ENCODE measurements at places on chromosomes 3 and 15.

GRCh38 chr3:195114786-195115599 lies 156.0 kb downstream of the XXYLT1 start:
- no peak for DNase-seq

DNA sequence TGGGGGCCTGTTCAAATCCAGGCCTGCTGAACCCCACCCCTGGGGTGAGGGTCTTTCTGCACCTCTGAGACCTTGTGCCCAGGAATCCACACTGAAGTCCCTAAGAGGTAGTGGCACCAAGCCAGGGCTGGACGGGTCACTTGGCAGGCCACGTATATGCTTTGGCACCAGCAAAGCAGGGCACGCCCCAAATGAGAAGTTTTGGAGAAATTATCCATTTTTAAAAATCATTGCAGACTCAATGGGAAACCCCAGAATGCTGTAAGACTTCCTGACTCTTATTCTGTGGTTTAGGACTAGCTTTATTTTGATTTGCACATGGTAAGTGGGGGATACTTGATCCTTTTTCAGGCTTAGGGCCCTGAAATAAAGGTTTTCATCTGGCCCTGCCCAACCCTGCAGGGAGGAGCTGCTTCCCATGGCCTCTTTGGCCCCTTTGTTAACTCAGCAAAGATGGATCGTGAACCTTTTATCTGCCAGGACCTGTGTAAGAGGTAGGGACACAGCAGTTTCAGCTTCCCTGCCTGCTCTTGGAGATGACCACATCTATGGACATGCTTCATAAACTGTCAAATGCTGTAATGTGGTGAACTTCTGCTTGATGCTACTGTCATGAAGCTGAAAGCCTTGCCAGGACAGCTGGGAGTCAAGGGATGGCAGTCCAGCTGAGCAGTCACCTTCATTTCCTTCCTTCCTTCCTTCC lies 88.0 kb downstream of the HMG20A start:
- DNase-seq: no peak

- DNase-seq: no peak
Measured at GRCh38 chr3:11331101-11331500, 58.9 kb downstream of the ATG7 start.

DNA sequence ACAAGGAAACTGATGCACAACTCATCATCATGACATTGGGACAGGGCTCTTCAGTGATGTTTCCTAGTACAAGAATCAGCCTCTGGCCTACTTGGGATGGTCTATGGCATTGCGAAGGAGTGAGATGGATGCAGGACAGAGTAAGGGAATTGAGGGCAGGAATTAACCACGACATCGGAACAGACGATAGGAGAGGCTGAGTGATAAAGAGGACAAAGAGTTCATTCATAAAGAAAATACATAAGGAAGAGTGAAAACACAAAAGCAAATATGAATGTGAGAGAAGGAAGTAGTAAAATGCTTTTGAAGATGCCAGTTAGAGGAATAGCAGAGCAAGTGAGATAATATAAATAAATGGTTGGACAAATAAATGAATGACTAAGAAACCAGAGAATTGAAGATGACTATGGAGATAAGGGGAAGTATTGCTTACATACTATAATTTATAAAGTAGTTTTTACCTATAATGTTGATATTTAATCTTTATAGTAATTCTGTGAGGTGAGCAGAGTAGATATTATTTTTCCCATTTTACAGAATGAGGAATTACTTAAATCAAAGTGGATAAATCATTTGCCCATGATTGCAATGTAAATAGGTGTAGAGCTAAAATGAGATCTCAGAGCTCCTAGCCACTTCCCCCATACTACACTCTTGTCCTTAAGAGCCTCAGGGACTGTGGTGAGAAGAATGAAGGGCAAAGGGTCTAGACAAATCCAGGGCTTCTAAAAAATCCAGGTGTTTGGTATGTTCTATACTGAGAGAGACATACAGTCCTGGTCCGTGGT lies 203.3 kb downstream of the DTWD1 start:
- DNase-seq: no peak

- no peak for DNase-seq
Measured at GRCh38 chr3:71088019-71088708, 495.4 kb downstream of the FOXP1 start.

DNA sequence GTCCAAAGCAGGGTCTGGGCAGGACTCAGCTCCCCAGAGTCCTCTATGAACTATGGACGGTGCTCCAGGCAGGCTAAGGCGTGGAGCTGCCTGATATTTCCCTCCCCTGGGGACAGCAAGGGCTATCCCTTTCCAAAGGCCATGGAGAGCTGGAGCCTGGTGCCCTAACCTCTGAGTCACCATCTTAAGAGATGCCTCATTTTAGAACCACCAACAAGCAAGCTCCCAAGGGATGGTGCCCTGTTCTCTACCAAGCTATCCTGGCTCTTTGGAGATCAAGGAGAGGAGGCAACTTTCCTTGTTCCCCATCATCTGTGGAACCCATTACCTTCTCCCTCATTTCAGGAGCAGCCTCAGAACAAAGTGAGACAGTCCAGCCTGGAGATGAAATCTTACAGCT lies 15.7 kb downstream of the STARD5 start:
- DNase-seq: no peak

DNA sequence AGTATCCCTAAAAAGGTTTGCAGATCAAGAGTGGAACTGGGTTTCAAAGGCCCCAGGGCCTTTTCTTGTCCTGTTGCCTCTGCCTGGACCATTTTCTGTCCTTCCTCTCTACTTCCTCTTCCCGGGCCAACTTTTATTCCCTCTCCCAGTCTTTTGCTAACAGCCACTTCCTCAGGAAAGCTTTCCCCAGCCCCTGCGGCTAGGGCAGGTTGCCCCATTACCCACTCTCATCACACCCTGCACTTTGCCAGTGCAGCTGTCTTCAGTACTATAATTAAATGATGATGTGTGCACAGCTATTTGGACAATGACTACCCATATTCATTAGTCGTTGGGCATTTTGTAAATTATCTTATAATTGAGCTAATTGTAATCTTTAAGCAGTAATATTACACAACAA lies 150.5 kb upstream of the THBS1 start:
- no peak for DNase-seq

DNA sequence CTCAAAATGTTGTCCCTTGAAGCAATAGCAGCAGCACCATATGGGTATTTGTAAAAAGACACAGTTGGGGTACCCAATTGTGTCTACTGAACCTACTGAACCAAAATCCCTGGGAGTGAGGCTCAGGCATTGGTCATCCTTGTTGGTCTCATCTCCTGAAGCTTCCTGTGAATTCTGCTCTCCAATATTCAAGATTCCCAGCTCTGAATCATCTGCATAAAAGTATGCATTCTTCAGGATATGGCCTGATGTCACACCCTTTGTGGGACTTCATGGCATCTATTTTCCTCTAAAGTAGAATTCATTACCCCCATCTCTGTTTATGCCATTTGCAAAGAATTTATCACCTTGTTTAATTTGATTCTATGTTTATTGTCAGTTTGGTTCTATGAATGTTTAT lies 13.3 kb upstream of the PTX3 start:
- no peak for DNase-seq

DNA sequence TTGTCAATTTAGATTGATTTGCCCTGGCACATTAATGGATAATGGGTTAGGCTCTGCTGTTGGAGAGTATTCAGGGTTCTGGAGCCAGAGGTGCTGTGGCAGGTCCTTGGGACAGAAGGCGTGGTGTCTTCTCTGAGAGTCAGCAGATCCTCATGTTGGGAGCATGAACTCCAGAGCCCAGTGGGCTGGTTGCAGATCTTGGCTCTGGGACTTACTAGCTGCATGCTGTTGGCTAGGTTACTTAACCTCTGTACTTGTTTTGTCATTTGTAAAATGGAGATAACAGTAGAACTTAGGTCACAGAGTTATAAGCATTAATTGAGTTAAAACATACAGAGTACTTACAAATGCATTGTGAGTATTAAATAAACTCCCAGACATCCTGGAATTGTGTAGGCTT lies 77.6 kb downstream of the CCK start:
- no peak for DNase-seq

- peak; percentile 84 for DNase-seq
Measured at GRCh38 chr3:12750658-12751071, 8.4 kb downstream of the TMEM40 start.

GRCh38 chr15:47460795-47461573 lies 256.3 kb upstream of the SEMA6D start:
- DNase-seq: no peak

- peak; percentile 97 for DNase-seq
Measured at GRCh38 chr15:49877117-49877872, 241.7 kb downstream of the ATP8B4 start.

- peak; percentile 59 for DNase-seq
Measured at GRCh38 chr3:105835606-105836005, 33.2 kb downstream of the CBLB start.

GRCh38 chr15:60420203-60420716 lies 22.5 kb upstream of the ANXA2 start:
- DNase-seq: no peak

- DNase-seq: no peak
Measured at GRCh38 chr3:69774029-69774428, 34.8 kb downstream of the MITF start.

GRCh38 chr15:65423150-65423975 lies 616 bp upstream of the IGDCC4 start:
- DNase-seq: no peak

- DNase-seq: no peak
Measured at GRCh38 chr3:179369621-179370020, 22.1 kb downstream of the MFN1 start.

- DNase-seq: peak; percentile 59
Measured at GRCh38 chr3:71389911-71390573, 193.5 kb downstream of the FOXP1 start.

DNA sequence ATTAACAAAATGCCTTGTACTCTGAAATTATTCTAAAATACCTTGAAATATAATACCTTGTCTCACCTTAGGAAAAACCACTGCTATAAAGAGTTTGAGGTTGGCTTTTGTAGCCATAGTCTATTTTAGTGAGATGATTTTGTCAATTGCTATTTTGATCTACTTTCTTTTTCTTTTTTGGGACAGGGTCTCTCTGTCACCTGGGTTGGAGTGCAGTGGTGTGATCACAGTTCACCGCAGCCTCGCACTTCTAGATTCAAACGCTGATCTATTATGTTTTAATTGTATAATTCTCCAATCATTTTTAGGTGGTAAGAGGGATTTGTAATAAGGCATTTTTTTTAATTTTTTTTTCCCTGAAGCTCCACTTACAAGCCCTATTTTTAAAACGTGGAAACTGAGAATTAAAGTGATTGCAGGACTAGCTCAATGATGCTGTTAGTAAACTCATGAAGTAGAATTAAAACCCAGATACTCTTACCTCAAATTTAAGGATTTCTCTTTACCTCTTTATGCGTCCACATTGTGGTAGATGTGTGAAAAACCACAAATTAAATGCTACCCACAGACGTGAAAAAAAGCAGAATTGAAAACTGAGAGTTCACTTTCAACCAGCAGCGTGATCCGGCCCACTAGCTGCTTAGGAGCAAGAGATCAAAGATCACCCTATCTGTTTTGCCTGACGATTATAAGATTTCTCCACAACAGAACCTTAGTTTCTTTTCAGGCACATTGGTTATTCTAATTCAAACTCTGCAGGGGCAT lies 384.2 kb downstream of the CGGBP1 start:
- DNase-seq: no peak

- no peak for DNase-seq
Measured at GRCh38 chr3:43499256-43499655, 122.6 kb downstream of the ANO10 start.

- DNase-seq: peak; percentile 94
Measured at GRCh38 chr3:64291345-64291744, 66.1 kb upstream of the PRICKLE2 start.

DNA sequence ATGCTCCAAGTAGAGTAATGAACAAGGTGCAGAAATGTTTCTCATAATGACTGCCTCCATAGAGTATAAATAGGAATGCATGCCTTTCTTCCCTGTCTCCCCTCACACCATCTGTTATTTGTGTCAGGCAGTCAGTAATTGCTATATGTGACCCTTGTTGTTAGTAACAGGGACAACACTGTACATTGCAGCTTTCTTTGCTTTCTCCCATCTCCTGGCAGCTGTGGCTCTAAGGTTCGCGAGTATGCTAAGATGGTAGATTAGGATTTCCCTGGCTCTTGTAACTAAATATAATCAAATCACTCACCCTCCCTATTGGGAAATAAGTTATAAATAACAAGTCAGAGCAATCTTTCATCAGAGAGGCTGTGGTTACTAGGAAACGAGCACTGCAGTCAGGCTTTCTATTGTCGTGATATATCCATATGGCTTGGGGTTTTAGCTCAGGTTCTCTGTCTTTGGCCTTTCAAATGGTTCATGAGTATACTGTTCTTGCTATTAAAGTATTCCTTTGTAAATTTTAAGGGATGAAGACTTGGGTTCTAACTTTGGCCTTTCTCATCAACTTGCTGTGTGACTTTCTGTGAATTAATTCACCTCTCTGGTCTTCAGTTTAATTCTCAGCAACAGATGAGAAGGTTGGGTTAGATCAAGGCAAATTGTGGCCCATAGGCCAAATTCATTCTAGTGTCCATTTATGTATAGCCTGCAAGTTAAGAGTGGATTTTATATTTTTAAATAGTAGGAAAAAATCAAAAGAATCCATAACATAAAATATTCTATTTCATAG lies 8.1 kb upstream of the MINDY4B start:
- peak; percentile 34 for DNase-seq

Data from amniotic epithelial cell (primary cell).